ENCODE measurements at places on chromosomes 3 and 15.

DNA sequence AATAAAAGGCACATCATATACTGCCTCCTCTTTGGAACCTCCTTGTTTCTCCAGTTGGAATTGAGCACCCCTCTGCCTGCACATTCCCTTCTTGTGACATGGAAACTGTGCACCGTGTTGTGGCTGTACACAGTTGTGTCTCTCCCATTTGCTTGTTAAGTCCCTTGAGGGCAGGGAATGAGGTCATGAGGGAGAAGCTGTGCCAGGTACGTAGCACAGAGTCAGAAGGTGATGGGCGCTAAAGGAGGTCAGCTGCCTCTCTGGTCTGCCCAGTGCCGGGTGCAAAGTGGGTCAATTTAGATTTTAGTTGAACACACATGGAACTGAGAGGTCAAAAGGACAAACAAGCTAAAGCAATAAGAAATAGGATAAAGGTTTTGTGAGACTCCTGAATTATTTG, 124.4 kb downstream of the FAM43A start:
- no peak for DNase-seq

GRCh38 chr15:56971571-56971970, 53.1 kb downstream of the TCF12 start:
- DNase-seq, result no peak

GRCh38 chr15:66739287-66739686, 37.3 kb downstream of the SMAD6 start:
- DNase-seq, result no peak

DNA sequence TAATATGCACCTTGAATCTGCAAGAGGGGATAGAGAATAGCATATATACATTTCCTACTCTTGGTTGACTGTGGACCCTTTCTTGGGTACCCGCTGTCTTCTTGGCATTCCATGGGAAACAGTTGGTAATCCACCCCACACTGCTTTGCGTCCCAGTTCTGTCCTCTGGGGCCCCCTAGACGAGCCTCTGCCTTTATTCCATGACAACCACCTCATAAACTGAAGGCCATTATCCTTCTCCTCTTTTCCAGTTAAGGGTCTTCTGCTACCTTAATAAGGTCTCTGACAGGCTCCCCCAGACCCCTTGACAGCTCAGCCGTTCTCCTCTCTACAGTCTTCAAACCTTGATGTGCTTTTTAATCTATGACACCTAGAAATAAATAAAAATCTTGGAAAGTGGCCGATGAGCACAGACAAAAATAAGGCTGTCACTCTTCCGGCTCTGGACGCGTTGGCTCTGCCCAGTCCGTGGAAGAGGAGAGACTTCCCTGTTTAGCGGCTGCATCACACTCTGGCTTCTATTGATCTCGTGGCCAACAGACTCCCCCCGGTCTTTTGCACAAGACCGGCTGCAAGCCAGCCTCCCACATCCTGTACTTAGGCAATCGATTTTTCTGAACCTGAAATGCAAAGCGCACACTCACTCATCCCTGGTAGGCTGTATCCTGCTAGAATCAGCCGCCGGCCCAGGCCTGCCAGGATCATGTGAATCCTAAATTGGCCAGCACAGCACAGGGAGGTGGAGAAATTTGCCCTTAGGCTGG, 251.0 kb upstream of the TLE3 start:
- DNase-seq, result no peak

All from NCI-H187 (cell line).